ENCODE measurements at places on chromosomes 7 and 10.

DNA sequence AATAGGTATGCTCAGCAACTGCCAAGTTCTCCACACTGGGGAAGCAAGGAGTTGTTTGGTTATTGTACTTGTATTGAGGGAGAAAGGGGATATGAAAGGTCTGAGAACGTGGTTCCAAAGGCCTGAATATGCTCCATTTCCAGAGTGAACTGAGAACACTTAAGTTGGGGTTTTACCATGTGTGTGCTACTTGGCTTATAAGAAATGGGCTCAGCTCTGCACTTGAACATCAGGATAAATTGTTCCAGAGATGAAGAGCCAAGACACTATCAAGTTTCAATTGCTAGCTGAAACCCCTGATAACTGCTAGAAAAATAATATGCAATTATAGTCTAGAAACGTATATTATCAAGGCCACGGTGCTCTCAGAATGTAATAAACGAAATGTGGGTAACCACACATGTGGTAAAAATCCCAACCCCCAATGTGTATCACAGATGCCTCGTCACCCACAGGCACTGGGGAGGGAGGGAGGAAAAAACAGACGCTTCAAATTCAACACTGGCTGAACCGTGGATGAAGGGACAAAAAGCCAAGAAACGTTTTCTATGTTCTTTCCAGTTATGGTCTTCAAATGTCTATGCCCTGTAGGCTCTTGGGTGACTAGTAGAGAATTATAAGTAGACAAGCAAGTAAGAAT, 16.3 kb downstream of the ELMO1 start:
- peak; percentile 41 for DNase-seq

DNA sequence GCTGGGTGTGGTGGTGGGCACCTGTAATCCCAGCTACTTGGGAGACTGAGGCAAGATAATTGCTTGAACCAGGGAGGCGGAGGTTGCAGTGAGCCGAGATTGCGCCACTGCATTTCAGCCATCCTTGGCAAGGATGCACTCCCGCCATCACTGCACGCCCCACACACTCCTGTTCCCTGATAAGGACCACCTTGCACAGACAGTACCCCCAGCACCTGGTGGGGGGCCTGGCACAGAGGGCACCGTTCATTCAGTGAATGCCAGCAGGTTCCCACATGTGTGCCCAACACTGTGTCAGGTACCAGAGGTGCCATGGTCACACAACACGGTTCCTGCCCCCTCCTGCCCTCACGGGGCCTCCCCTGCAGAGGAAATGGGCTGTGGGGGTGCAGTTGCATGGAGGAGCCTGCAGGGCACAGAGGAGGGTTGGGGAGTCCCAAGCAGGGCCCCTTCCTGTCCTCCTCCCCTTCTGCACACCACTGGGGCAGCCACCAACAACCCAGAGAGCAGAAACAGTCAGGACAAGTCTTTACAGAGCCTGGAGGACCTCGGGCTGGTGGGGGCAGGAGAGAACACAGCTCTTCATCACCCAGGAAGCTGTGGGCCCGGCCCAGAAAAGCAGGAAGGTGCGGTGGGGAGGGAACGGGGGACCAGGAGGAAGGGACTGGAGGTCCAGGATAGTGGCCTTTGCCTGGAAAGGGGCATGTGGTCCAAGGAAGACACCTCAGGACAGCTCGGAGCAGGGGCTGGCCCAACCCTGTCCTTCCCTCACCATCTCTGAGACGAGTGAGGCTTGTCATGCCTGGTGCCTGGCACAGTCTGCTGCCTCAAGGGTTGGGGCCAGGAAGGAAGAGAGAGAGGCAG, 7.1 kb downstream of the CRYGN start:
- peak; percentile 56 for DNase-seq

- no peak for DNase-seq
Measured at GRCh38 chr10:19819419-19820033, 3.3 kb downstream of the PLXDC2 start.

DNA sequence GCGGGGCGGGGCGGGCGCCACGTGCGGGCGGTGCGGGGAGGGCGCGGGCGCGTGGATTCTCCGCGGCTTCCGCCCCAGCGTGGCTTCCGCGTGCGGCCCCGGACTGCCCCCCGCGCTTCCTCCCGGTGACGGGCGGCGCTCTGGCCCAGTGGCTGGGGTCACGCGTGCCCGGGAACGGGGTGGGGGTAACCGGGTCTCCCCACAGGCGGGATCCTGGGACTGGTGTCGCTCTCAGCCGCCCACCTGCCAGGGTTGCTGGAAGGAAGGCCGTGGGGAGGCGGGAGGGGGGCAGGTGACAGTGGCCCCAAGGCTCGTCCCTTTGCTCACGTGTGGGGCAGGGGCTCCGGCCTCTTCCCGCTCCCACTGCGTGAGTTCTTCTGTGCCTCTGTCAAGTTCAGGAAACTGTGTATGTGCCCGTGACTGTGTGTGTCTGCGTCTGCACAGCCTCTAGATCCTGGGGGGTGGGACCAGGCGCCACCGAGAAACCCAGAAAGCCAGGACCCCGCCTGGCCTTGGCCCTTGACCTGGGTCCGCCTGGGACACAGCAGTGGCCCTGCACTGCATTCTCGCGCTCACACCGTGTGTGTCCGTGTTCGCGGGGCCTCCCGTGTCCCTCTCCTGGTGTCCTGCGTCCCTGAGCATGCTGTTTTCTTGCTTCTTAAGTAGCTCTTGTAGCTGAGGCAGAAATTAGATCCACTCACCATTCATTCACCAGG, 919 bp downstream of the MAFK start:
- DNase-seq, result peak; percentile 42

DNA sequence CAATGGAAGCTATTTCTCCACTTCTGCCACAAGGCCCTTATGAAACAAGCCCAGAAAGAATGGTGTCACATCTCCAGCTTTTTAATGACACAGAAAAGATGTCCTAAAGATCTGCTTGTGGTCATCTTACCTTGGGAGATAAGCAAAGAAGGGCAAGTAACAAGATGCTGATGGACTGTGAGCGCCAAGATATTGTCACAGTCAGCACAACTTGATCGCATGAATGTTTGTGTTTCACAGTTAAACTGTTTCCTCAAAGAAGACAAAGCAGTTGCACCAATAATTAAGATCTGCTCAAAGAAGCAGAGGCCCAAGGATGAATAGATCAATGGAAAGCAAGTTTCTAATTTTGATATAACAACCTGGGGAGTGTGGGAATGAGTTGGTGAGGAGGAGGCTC, 15.9 kb downstream of the ICA1 start:
- no peak for DNase-seq

GRCh38 chr10:31707093-31708039, 221.3 kb downstream of the ARHGAP12 start:
- peak; percentile 20 for DNase-seq

DNA sequence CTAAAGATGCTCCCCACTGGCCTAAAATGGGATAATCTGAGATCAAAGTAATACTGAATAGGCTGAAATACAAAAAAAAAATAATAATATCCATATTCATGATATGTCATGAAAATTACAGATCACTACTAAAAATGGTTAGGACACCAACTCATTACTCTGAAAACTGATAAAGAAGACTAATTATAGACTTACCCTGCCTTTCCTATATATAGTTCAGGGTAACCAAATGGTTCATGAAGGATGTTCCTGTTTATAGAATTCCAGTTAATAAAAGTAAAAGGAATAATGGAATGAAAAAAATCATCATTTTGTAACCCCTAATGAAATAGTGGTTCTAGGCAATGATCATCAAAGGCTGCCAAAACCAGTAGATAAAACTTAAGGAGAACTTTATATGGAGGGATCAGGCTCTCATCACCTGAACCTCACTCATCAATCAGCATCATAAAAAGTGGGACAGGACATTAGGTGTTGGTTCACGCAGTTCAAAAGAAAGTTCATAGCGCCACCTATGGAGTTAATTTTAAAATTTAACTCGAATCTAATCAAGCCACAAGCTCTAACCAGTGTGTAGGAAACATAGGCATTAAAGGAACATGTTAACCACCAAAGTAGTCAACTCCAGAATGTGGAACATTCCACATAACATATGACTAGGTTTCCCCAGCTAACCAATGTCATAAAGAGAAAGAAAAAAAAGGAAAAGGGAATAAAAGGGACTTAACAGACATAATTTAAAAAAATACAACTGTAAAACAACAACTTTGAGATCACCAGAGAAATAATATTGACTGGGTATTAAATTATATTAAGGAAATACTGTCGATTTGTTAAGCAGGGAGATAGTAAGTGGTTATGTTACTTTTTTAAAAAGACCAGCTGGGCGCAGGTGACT, 35.7 kb downstream of the P4HA1 start:
- peak; percentile 35 for DNase-seq

- DNase-seq, result no peak
Measured at GRCh38 chr10:34113504-34114225, 701.4 kb downstream of the PARD3 start.

DNA sequence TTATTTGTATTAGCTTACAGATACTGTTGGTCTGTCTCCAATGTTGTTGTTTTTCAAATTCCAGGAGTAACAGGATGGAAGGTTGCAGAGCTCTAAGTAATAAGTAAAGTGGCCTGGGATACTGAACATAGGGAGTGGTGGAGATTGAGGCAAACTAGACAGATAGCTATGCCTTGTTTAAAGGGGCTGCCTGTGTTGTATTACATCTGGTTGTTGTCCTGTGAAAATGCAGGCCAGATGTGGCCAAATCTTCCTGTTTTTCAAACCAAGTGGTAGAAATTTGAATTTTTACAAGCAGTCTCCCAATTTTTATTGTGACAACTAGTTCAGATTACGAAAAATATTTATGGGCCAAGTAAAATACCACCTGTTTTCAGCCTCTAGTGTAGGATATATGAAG, 33.5 kb downstream of the BICC1 start:
- no peak for DNase-seq

GRCh38 chr7:74006032-74006431, 21.9 kb upstream of the ELN start:
- no peak for DNase-seq

DNA sequence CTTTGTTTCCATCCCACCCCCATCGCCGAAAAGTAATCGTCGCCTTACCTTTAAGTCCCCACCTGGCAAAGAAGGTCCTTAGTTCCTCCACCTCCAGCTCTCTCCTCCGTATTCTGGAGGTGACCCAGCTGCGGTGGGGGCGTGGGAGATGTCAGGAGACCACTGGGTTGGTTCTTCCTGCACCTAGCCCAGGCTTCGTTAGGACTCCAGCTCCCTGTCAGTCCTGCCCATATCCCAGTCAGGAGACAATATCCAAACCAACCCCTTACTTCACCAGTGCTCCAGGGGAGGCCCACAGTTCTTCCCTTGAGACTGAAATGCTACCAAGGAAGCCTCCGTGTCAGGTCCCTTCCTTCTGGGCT, 693 bp downstream of the ADIRF start:
- no peak for DNase-seq

DNA sequence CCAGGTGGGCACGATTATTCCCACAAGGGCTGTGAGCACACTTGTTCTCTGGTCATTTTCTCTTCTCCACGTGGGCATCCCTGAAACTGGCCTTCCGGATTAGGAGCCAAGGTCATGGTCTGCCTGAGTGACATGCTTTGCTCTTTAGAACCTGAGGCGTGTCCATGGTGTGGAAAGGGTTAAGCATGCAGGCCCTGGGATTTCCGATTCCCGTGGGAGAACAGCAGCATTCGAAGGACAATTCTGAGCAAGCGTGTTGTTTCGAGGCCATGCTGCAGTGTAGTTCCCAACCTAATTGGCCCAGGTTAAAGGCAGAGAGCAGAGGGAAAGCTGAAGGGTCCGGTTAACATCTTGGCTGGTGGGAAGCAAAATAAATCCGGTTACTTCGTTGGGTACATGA, 245.9 kb downstream of the SKAP2 start:
- DNase-seq, result no peak

- no peak for DNase-seq
Measured at GRCh38 chr7:47226696-47227095, 355.2 kb downstream of the TNS3 start.

- DNase-seq, result no peak
Measured at GRCh38 chr10:106519376-106520030, 645.0 kb downstream of the SORCS1 start.

DNA sequence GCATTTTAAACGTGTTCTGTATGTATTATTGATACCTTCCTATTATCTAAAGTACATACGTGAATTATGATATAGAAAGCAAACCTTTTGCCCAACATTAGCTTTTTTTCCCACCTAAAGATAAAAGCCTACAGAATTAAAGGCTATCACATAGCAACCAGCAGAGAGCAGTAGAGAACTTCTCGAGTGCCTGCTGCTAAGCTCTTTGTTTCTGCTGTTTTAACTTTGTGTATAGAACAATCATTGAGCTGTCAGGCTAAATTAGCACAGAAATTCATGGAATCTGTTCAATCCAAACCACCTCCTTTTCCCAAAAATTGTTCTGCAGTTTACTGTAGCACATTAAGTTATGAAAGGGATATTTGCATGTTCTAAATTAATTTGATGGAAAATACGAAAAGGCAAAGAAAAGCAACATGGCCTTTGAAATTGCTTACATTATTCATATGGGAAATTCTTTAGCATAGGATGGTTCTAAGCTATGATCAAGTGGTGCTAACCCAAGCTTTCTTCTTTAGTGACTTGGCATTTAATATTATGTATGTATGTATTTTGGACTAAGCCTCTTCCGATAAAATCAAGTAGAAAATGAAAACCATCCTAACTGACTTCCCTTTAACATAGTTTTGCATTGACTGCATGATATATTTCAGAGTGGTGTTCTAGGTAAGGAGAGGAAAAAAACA, 1288.5 kb downstream of the GATA3 start:
- DNase-seq, result peak; percentile 2

- DNase-seq, result peak; percentile 50
Measured at GRCh38 chr7:28078036-28078901, 102.3 kb downstream of the JAZF1 start.

DNA sequence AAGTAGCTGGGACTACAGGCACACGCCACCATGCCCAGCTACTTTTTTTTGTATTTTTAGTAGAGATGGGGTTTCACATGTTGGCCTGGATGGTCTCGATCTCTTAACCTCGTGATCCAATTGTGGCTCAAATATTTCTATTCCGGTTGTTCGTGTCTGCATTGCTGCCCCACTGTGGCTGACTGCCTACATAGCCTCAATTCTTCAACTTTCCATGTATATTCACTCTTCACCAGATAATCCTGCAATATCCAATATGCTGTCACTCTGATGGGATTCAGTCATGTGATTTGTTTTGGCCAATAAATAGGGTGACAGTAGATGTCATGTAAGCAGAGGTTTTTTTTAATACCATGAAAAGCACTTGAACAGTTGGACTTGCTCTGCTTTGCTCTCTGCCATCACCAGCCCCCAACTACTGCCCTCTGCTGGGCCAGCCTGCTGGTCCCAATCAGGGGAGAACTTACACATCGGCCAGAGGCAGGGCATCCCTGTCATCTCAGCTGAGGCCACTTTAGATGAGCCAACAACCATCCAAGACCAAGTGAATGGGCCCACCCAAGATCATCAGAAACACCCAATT, 56.7 kb downstream of the NSUN6 start:
- DNase-seq, result no peak

DNA sequence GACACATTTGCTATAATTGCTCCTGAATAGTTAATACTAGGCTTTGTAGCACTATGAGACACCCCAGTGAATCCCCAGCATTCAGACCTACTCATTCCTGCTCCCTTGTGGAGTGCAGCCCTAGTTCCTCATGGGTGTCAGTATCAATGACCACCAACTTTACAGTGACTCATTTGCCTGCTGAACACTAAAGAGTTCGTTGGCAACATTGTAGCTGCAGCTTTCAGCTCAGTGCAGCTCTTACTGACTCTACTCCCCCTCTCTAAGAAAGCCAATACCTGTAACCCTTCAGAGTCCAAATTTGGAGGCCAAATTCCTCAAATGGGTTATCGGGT, 127.1 kb upstream of the MTPN start:
- DNase-seq, result no peak
